ENCODE measurements at places on chromosomes 6 and 20.

GRCh38 chr20:3129094-3129493, 30.6 kb downstream of the FASTKD5 start:
- no peak for DNase-seq
- H3K27me3 ChIP-seq, result no peaks in the 10 kb centered on the region
- no peak overlapping the region for H3K4me3 ChIP-seq
- peaks cover 2% of the 10 kb centered on the region for H3K4me1 ChIP-seq
- no peaks in the 10 kb centered on the region for H3K36me3 ChIP-seq

DNA sequence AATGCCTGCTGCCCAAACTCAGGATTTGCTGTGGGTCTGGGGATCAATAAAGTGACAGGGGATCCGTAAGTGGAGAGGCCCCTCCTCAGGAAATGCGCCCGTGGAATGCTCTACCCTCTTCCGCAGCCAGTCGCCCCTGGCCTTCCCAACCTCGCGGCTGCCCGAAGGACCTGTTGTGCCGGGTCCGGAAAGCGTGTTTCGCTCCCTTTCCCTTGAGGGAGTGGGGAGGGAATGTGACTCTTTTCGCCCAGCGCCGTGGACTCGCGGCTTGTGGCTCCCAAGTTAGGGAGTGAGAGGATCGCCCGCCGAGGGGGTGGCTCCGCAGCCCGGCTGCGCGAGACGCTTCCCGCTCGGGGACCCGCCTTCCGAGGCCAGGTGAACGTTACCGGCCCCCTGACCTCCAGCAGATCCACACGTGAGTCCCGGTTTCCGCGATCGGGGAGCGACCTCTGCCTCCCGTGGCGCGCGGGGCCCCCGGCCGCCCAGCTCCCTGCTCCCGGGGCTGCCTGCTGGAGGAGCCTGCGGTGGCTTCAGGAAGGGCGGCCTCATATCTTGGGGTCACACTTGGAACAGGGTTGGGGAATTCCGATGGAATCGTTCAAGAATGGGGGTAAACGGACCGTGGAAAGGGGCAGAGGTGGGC, 666 bp downstream of the TPD52L1 start:
- peak overlapping the region; percentile 89 for H3K4me3 ChIP-seq
- peaks cover 4% of the 10 kb centered on the region for H3K27me3 ChIP-seq
- H3K36me3 ChIP-seq, result no peaks in the 10 kb centered on the region
- H3K27ac ChIP-seq, result no peak overlapping the region
- DNase-seq, result no peak

GRCh38 chr20:60573003-60573680, 614.9 kb downstream of the CDH26 start:
- no peaks in the 10 kb centered on the region for H3K4me1 ChIP-seq
- H3K4me3 ChIP-seq, result no peak overlapping the region
- no peak for DNase-seq
- H3K36me3 ChIP-seq, result 0 out of 2 replicates have a peak, but pooled peaks cover 5% of the 10 kb centered on the region
- no peaks in the 10 kb centered on the region for H3K27me3 ChIP-seq

GRCh38 chr20:47361057-47361915, 4.8 kb upstream of the ZMYND8 start:
- H3K36me3 ChIP-seq, result no peaks in the 10 kb centered on the region
- H3K4me3 ChIP-seq, result peak overlapping the region; percentile 73
- DNase-seq, result no peak
- no peak overlapping the region for H3K27ac ChIP-seq

GRCh38 chr6:42029062-42029685, 21.1 kb upstream of the TAF8 start:
- H3K36me3 ChIP-seq, result no peaks in the 10 kb centered on the region
- peaks cover 18% of the 10 kb centered on the region for H3K4me1 ChIP-seq
- H3K27ac ChIP-seq, result no peak overlapping the region
- peaks cover 2% of the 10 kb centered on the region for H3K27me3 ChIP-seq

DNA sequence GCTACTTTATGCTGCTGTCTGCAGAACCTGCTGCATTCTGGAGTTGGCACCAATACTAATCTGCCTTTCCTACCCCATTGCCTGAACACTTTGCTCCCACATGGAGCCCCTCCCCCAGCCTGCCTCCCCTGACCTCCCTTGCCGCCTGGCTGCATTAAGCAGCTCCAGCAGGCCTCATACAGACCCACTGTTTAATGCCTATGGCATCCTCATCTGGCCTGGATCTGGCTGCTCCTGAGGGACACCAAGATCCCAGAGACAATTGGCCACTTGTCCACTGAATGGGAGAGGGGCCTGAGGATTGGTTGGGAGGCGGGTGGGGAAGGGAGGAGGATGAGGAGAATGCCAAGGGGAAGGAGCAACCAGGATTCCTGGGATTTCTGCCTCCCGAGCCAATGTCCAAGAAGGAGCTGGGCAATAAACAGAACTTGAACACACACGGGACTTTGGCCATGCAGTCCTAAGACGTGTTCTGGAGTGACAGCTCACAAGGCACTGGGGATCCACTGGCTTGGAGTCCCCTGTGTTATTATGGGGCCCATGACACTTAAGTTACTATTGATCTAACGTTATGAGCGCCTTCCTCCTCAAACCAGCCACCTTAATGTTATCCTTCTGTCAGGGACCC, 10.4 kb upstream of the KCNK5 start:
- H3K27ac ChIP-seq, result no peak overlapping the region
- DNase-seq, result no peak
- no peaks in the 10 kb centered on the region for H3K4me1 ChIP-seq
- H3K27me3 ChIP-seq, result peaks cover 1% of the 10 kb centered on the region
- H3K4me3 ChIP-seq, result no peak overlapping the region
- no peaks in the 10 kb centered on the region for H3K36me3 ChIP-seq

DNA sequence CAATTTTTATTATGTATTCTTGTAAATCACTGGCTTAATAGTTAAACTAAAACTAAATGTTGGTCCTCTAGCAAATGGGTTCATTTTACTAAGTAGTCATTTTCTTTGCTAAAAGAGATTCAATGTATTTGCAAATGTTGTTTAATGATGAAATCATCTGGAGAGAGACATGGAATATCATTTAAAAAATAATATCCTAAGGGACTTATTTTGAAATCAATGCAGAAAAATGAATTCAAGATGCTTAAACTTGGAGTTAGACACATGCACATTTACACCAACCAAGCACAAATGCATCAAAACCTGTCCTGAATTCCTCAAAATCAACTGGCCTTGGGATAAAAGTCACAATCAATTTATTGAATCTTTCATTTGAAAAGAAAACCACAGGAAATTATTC, 165.0 kb upstream of the RNF217 start:
- no peak overlapping the region for H3K4me3 ChIP-seq
- H3K27ac ChIP-seq, result no peak overlapping the region
- DNase-seq, result no peak
- H3K4me1 ChIP-seq, result no peaks in the 10 kb centered on the region
- no peaks in the 10 kb centered on the region for H3K27me3 ChIP-seq
- no peaks in the 10 kb centered on the region for H3K36me3 ChIP-seq

- H3K27ac ChIP-seq, result no peak overlapping the region
- H3K4me1 ChIP-seq, result peaks cover 21% of the 10 kb centered on the region
- H3K36me3 ChIP-seq, result peaks cover 3% of the 10 kb centered on the region
Observed at GRCh38 chr6:136104556-136104955, 145.6 kb downstream of the MTFR2 start.
